ENCODE measurements at places on chromosomes 2 and 18. TPM values are rescaled to one million over a fixed set of nuclear protein-coding genes. Genes with fewer than 3 reads are reported as not detected.

GRCh38 chr2:120684289-120685065 is 51.2 kb upstream of the GLI2 start:
- DNase-seq, result no peak

DNA sequence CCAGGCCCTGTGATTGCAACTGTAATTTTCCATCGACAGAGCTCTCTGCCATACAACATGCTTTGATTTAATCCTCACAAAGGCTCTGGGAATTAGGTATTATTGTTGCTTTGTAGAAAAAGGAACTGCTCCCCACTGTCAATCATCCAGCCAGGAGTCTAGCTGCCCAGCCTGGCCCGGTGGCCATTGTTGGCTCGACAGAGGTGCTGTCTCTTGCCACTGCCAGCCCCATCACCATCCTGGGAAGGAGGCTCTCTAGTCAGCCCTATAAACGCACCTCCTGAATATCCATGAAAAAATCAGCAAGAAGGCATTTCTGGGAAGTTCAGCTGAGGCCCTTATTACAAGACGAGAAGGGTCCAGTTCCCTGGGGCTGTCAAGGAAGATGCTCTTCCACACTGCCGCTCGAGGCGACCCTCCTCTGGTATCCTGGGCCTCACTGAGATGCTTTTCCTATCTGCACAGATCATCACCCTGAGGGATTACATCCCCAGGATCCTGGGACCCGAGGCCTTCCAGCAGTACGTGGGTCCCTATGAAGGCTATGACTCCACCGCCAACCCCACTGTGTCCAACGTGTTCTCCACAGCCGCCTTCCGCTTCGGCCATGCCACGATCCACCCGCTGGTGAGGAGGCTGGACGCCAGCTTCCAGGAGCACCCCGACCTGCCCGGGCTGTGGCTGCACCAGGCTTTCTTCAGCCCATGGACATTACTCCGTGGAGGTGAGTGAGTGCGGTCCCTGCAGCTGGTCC is 71.0 kb downstream of the TPO start:
- no peak for DNase-seq

GRCh38 chr2:5794012-5794411 is 101.8 kb downstream of the SOX11 start:
- no peak for DNase-seq

DNA sequence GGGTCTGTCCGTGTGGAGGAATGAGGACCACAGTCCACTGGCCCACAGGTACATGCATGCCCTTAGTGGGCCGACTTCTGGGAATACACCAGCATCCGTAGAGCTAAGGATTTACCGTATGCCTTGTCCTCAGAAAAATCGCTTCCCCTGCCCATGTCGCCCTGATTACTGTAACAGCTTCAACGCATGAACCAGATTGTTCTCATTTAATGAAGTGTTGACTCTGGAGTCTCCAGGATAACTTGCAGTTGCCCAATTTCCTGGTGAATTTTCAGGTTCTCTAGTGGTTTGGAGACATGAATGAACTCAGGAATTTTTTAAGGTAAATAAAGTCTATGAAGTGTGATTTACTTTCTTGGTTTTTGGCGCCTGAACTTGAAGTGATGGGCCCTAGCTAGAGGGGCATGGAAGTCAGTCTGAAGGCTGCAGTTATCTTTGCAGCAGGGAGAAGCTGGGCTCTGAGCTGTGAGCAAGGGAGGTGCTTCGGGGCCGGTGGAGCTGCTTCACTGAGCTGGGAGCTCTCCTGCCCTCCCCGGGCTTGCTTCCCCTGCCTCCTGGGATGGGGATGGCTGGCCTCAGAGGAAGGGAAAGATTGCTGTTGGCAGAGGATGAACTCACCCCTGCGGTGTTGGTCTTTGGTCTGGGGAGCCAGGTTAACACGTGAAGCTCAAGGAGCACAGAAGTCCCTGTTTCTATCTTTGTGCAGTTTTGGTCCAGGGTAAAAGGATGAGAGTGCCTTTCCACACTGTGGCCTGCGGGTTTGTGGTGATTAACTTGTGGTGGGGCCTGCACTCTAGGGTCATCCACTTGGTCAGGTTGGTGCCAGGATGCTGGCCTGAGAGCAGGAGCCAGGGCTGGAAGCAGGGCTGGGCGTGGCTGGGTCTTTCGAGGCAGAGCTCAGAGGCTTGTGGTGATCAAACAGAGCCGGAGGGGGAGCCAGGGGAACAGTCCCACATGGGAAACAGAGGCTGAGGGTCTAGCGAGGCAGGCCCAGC is 28.1 kb downstream of the TCF7L1 start:
- no peak for DNase-seq

The SOWAHC gene
- total RNA-seq, result 14.7 TPM
